ENCODE measurements at places on chromosomes 5 and 9.

GRCh38 chr9:109198736-109199382 is 31.8 kb upstream of the FRRS1L start:
- DNase-seq = no peak

DNA sequence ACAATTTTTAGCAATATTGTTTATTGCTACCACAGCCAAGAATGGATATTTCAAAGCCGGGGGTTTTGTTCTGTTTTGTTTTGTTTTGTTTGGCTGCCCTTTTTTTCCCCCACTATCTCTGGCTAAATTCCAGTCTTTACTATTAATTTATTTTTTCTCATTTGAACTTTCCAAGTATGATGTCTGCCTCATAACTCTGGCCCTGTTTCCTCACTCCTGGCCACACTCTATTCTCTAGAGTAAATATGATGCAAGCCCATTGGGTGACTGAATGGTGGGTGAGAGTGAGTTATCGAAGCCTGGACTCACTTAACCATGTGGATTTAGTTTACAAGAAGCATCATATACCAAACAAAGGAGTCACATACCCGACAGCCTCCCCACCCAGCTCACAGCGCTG is 41.9 kb downstream of the WDR36 start:
- no peak for DNase-seq

DNA sequence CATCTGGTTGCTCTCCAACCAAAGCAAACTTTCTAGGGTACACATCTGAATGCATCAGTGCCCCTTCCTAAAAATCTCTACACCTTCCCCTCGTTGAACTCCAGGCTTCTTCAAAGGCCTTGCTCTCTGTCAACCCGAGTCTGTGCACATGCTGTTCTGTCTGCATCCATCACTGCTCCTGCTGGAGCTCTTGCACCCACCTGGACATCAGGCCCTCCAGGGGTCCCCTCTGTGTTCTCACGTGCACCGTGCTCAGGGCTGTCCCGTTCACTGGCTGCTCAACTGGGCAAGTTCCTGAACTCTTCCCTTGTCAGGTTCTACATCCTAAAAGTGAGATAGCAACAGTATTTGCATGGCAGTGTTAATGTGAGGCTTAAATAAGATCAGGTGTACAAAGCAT is 62.7 kb upstream of the ANGPTL2 start:
- no peak for DNase-seq

GRCh38 chr9:13901176-13901575 is 412.8 kb downstream of the NFIB start:
- no peak for DNase-seq

DNA sequence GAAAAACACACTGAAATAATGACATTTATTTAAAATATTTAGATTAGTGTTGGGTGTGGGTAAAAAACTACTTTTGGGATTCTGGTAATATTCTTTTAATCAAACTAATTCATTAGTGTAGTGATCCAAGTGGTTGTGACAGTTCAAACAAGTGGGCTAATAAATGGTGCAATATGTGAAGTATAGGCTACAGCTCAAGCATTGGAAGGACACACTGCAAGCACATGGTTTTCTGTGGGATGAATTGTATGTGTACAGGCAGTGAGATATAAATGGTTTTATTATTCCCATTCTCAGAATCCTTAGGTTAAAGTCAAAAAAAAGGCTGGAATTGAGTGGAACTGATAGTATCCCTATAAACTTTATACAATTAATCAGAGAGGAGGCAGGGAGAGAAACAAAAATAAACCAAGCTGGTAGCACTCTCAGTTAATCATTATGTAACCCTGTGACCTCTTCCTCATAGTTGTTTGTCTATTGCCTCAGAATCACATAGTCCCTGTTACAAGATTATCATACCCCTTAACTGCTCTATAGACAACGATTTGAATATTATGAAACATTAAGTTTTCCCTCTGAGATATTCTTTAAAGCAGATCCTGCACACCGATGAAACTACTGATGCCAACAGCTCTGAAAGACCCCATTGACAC is 1755.4 kb upstream of the ACO1 start:
- no peak for DNase-seq

DNA sequence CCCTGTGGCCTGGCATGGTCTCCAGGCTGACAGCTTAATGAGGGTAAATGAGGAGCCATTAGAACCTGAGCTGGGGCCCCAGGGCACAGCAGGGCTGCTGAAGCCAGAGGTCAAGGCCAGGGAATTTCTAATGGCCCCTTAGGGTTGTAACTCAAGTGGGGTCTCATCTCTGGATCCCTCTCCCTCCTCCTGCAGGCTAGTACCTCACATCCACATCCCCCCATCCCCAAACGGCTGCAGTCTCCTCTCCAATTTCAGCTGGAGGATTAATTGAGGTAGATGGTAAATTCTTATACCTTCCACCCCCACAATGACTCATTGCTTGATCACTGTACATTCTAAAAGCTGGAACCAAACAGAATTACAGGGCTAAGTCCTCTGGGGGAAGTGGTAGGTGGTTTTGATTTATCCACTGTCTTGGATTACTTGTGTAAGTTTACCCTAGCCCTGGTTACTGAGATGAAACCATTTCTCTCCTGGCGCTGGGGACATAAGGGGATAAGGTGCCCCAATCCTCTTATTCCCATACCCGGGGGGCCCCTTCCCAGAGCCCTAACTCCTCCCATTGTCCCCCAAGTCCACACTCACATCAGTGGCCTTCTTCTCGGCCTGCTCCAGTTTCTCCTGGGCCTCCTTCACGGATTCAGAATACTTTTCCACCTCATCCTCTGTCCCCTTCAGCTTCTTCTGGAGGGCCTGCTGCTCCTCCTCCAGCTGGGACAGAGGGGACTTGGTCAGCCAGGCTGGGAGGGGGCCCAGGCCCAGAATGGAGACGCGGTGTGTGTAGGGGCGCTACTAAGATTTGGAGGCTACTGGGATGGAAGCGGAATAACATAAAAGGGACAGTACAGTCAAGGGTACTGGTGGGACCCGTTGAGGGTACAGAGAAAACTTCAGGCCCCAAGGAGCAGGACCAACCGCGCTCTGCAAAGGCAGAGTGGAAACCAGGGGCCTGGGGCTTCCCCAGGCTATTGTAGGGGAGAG is 875 bp downstream of the TPM2 start:
- no peak for DNase-seq
